ENCODE measurements at places on chromosomes 5 and 9.

- peaks cover 22% of the 10 kb centered on the region for H3K27me3 ChIP-seq
- DNase-seq: no peak
- peak overlapping the region; percentile 98 for H3K4me3 ChIP-seq
- peaks cover 48% of the 10 kb centered on the region for H3K4me1 ChIP-seq
These were observed 518 bp downstream of the ERBIN start for GRCh38 chr5:65926893-65927292.

- no peaks in the 10 kb centered on the region for H3K36me3 ChIP-seq
- no peak overlapping the region for H3K4me3 ChIP-seq
- DNase-seq: no peak
- no peaks in the 10 kb centered on the region for H3K4me1 ChIP-seq
- H3K27me3 ChIP-seq: no peaks in the 10 kb centered on the region
These were observed 247.6 kb upstream of the ACO1 start for GRCh38 chr9:32136700-32137339.

DNA sequence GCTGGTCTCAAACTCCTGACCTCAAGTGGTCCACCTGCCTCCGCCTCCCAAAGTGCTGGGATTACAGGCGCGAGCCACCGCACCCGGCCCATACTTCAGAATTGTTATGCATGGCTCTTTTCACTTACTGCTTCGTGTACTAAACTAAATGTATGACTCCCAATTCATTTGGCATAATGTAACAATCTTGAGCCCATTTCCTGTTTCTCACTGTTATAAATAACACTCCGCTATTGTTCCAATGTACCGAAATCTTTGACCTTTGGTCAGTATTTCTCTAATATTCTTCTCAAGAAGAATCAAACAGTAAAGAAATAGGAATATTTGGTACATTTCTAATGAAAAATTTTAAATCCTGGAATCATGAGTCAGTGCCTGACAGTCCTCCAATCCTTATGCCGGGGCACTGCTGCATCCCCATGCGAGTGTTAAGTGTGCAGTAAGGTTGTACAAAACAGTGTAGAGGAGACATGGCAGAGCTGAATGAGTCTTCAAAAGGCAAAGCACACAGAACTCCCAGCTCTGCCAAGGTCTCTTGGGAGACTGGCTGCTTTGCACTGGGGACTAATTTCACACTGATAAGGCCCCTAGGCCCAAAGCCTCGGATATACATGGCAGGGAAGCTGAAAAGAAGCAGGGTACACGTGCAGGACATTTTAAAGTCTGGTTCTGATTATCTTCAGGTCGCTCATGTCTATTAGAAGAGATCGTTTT is 58.4 kb downstream of the HABP4 start:
- no peaks in the 10 kb centered on the region for H3K36me3 ChIP-seq
- no peak overlapping the region for H3K4me3 ChIP-seq
- H3K4me1 ChIP-seq: no peaks in the 10 kb centered on the region
- H3K27me3 ChIP-seq: peaks cover 4% of the 10 kb centered on the region
- no peak for DNase-seq
- no peak overlapping the region for H3K27ac ChIP-seq

- no peak overlapping the region for H3K27ac ChIP-seq
- H3K27me3 ChIP-seq: no peaks in the 10 kb centered on the region
- H3K36me3 ChIP-seq: no peaks in the 10 kb centered on the region
- no peak for DNase-seq
- no peak overlapping the region for H3K4me3 ChIP-seq
- H3K4me1 ChIP-seq: no peaks in the 10 kb centered on the region
These were observed 1045.2 kb downstream of the CDH12 start for GRCh38 chr5:21807953-21808352.

DNA sequence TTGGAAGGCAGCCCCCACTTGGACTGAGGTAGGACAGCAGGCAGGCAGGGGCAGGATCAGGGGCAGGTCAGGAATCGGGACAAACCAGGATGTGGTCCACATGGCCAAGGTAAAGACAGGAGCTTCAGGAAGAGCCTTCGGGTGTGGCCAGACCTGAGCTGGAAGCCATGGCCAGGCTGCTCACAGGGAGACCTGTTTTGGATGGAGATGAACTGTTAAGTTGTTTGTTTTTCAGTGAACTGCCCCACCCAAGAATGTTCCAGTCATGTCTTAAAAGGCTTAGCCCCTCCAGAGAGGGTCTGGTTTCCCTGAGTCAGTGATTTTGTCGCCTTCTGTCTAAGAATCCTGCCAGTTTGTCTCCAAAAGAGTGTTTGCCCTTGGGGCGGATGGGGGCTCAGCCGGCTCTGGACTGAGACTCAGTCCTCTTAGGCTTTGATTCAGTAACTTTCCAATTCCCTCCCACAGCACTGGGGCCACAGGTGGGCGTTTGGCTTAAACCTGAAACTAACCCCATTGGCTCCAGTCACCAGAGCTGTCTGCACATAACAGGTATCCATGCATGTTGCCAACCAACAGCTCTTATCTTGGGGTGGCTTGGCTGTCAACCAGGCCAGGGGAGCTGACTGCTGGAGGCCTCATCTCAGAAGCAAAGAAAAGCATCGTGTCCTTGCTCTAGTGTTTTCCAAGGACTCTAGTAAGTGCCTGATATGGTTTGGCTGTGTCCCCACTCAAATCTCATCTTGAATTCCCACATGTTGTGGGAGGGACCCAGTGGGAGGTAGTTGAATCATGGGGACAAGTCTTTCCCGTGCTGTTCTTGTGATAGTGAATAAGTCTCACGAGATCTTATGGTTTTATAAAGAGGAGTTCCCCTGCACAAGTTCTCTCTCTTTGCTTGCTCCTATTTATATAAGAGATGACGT is 11.3 kb upstream of the ANKH start:
- H3K27me3 ChIP-seq: peaks cover 11% of the 10 kb centered on the region
- H3K36me3 ChIP-seq: no peaks in the 10 kb centered on the region
- DNase-seq: no peak
- H3K4me3 ChIP-seq: no peak overlapping the region
- no peak overlapping the region for H3K27ac ChIP-seq
- H3K4me1 ChIP-seq: no peaks in the 10 kb centered on the region

- H3K4me1 ChIP-seq: no peaks in the 10 kb centered on the region
- DNase-seq: no peak
- H3K4me3 ChIP-seq: no peak overlapping the region
- peaks cover 26% of the 10 kb centered on the region for H3K36me3 ChIP-seq
These were observed 29.7 kb upstream of the ERCC6L2 start for GRCh38 chr9:95845751-95846150.
